ENCODE measurements at places on chromosomes 1 and 21.

DNA sequence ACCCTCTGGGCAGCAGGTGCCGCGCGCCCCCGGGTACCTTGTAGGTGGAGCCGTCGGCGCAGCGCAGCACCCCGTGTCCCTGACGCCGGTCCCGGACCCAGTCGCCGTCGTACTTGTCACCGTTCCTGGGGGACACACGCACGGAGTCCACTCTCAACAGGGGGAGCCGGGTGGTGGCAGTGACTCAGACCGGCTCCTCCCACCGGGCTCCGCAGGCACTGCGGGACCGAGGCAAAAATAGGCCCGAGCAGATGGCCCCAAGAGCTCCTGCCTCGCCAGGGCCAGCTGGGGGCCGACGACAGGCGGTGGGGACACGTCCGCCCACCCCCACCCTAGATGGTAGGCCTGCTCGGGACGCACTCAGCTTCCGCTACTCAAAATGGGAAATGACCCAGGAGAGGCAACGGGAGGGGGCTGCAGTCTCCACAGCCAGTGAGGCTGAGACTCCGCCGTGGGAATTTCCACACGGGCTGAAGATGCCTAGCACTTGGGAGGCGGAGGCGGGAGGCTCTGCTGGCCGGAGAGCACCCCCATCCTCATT, 6.3 kb downstream of the MORN1 start:
- no peak for DNase-seq

GRCh38 chr1:118815909-118816308, 172.2 kb downstream of the TBX15 start:
- no peak for DNase-seq

GRCh38 chr21:42067531-42068255, 3.4 kb upstream of the UMODL1 start:
- DNase-seq: no peak

DNA sequence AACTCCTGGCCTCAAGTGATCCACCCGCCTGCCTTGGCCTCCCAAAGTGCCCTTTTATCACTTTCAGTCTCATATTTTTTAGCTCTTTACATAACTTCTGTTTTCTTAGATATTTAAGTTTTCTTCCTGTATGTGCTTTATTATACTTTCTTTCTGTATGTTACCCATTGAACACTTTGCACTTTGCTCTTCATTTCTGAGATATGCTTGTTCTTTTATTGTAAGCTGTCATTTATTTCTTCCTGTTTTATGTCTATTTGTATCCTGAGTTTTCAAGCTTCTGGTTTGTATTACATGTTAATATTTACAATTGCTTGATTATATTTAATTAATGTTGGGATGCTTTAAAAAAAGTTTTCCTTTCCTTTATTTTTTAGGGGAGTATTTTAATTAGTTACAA, 35.7 kb downstream of the ZSCAN20 start:
- DNase-seq: no peak

DNA sequence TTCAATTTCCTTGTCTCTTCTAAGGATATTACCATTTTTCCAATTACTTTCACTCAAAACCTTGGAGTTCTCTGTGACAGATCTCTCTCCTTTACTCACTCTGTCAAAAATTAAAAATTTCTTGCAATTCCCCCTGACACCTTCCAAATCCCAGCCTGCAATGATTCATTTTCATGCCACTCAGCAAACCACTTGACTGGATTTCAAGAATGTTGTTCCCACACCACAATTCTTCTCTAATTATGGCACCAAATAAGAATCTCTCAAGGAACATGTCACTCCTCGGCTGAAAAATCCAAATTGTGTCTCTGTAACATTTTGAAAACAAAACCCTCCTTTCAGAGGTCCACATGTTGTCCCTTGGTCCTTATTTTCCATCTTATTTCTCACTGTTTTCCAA, 438.9 kb upstream of the ZP4 start:
- no peak for DNase-seq

- DNase-seq: peak; percentile 62
Measured at GRCh38 chr1:226001963-226002666, 3.0 kb upstream of the SDE2 start.

GRCh38 chr1:214301526-214301925, 20.6 kb downstream of the SMYD2 start:
- DNase-seq: no peak

- no peak for DNase-seq
Measured at GRCh38 chr1:6948861-6949260, 163.6 kb downstream of the CAMTA1 start.

- no peak for DNase-seq
Measured at GRCh38 chr1:155961937-155962336, 16.4 kb downstream of the ARHGEF2 start.

- DNase-seq: no peak
Measured at GRCh38 chr1:200886594-200886993, 8.1 kb upstream of the INAVA start.

DNA sequence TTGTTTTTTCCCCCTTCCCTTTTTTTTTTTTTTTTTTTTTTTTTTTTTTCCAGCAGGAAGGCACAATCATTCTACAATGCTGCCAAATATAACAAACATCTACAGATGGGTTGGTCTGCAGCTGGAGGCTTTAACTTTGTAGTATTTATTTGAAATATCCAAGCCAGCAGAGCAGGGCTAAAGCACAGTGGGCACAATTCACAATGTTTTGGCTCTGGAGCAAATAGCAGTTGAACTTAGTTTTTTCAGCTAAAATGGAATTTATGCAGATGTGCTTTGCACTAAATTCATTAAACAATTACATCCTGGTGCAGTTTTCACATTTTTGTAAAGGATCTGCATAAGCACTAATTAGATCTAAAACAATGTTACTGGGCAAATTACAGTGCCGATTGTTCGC, 39.8 kb upstream of the ZBTB18 start:
- DNase-seq: no peak

- no peak for DNase-seq
Measured at GRCh38 chr1:94070865-94071264, 50.1 kb downstream of the ABCA4 start.

- no peak for DNase-seq
Measured at GRCh38 chr1:32647308-32648134, 2.8 kb downstream of the ZBTB8OS start.

- no peak for DNase-seq
Measured at GRCh38 chr1:164452549-164452948, 106.4 kb upstream of the PBX1 start.

- DNase-seq: no peak
Measured at GRCh38 chr1:154951901-154952657, 3.8 kb downstream of the PBXIP1 start.

GRCh38 chr1:61095470-61095812, 13.1 kb downstream of the NFIA start:
- no peak for DNase-seq

GRCh38 chr21:46675595-46676280, 40.3 kb downstream of the PRMT2 start:
- no peak for DNase-seq

DNA sequence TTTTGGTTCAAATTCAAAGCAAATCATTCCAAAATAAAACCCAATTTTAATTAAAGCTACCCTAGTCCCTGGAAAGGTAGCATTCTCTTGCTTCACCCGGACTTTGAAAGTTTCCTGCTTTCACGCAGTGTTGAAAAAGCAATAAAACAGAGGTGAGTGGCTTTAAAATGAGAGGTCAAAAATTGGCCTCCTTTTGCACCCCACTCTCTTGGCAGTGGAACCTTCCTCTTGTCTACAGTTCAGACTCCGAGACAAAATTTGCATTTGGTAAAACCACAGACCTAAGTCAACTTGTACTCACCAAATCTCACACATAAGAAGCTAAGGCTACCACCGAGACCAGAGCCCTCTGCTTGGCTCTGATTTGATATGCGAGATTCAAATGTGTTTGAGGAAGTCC, 252.7 kb downstream of the TTLL7 start:
- no peak for DNase-seq

GRCh38 chr1:158537609-158538008, 16.6 kb downstream of the OR6Y1 start:
- no peak for DNase-seq

- DNase-seq: no peak
Measured at GRCh38 chr1:84918726-84919336, 25.8 kb upstream of the LPAR3 start.

- no peak for DNase-seq
Measured at GRCh38 chr1:99869304-99869703, 19.1 kb downstream of the AGL start.

GRCh38 chr1:81808760-81809159, 8.0 kb downstream of the ADGRL2 start:
- no peak for DNase-seq

- DNase-seq: no peak
Measured at GRCh38 chr1:95888941-95889390, 655.0 kb downstream of the RWDD3 start.

GRCh38 chr1:49048188-49048587, 271.5 kb upstream of the BEND5 start:
- no peak for DNase-seq

DNA sequence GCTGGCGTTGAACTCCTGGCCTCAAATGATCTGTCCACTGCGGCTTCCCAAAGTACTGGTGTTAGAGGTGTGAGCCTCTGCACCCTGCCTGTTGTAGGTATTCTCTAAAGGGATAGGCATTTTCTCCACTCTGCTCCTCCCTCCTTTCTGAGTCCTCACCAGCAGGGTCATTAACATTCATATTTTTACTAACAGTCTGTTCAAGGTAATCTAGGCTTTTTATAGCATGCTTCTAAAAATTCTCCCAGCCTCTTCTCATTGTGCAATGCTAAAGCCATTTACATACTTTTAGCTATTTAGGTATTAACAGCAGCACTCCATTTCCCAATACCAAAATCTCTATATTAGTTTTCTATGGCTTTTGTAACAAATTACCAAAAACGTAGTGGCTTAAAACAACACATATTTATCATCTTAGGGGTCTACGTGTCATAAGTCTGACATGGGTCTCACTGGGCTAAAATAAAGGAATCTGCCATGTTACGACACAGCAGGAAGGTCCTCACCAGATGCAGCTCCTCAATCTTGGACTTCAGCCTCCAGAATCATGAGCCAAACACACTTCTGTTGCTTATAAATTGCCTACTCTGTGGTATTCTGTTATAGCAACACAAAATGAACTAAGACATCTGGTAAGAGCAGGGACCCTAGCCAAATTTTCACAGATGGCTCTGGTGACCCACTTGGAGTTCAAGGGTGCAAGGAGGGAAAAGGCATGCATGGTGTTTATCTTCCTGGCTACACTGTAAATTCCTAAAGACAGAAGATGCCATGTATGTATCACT, 2.9 kb upstream of the SLC2A7 start:
- no peak for DNase-seq

DNA sequence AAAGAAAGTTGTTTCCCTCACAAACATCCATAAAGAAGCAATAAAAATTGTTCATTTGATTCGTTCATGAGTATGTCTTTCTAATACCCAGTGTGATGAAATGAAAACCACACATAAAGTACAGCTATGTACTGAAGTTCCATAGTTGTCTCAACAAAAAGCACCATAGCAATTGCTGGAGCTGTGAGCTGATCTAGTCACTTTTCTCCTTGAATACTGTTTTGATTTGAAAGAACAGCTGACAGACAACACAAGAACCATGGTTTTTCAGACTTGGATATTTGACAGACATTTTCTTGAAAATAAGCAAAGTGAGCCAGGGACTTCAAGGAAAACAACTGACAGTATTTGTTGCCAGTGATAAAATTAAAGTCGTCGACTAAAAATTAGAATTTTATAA, 237.1 kb upstream of the PLD5 start:
- no peak for DNase-seq

DNA sequence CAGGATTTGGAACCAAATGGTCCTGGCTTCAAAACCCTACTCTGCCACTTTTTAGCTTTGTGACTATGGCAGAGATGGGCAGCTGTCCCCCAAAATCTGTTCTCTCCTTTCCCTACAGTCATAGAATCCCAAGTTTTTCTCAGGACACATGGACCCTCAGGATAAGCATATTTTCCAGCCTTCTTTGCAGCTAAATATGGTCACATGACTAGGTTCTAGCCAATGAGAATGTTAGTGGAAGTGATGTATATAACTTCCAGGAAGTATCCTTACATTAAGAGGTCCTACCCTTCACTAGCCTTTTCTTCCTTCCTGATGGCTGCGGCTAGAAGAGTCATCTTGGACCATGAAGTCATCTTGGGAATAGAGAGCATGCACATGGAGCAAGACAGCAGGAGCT, 5.9 kb downstream of the IGSF3 start:
- no peak for DNase-seq

DNA sequence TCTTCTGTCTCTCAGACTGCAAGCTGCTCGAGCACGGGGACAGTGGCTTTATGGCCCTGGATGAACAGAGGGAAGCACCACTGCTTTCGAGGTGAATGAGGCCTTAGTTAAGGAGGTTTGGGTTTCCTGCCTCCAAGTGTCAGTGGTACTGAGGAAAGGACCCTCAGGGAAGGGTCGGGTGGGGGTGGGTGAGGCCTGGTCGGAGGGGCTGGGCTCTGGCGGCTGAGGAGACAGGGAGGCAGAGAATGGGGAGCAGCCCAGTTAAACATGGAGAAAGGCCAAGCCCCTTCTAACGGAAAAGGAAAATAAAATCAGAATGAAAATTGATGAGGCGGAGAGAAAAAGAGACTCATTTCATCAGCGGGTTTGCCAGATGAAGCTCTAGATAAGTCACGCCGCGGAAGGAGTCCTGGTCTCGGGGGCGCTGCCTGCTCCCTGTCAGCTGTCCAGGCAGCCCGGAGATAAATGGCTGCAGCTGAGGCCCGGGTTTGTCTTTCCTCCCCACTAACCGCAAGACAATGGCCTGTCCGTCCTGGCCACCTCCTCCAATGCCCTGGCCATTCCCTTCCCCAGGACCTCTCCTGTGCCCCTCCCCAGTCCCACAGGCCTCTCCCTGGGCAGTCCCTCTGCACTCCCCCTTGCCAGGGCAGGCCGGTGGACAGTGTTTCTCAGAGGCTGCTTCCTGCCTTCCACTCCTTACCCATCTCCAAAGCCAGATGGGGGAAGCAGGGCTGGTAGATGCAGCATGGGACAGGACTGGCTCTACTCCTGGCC, 55.2 kb downstream of the LRRN2 start:
- no peak for DNase-seq

GRCh38 chr1:235077571-235078479, 50.8 kb downstream of the TOMM20 start:
- DNase-seq: no peak

- no peak for DNase-seq
Measured at GRCh38 chr1:163823017-163823416, 501.3 kb downstream of the NUF2 start.

DNA sequence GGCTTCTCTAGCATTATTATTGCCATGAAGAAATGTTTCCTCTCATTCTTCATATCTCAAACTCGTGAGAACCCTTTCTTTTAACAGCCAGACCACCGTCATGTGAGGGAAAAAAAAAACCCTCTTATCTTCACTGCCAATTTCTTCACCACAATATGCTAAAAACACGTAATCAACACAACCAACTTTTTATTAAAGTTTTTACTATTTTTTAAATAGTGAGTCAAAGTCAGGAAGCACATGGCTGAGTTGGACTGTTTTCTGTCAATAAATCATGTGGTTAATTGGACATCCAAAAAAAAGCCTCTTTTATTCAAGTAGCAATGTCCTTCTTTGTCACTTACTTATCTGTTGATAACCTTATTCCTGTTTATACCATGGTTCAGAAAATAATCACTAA, 55.9 kb upstream of the SAMD13 start:
- DNase-seq: no peak

Data from ureter (tissue), 1 donor.